Stimulated activated CD8-positive, alpha-beta memory T cell treated with anti-CD3 and anti-CD28 coated beads, Interleukin-15, amount 100 ng/mL, for 24 hours (primary cell): ENCODE measurements at places on chromosomes 3 and 15.

GRCh38 chr3:124558991-124559845, 171.0 kb upstream of the UMPS start:
- DNase-seq, result no peak

DNA sequence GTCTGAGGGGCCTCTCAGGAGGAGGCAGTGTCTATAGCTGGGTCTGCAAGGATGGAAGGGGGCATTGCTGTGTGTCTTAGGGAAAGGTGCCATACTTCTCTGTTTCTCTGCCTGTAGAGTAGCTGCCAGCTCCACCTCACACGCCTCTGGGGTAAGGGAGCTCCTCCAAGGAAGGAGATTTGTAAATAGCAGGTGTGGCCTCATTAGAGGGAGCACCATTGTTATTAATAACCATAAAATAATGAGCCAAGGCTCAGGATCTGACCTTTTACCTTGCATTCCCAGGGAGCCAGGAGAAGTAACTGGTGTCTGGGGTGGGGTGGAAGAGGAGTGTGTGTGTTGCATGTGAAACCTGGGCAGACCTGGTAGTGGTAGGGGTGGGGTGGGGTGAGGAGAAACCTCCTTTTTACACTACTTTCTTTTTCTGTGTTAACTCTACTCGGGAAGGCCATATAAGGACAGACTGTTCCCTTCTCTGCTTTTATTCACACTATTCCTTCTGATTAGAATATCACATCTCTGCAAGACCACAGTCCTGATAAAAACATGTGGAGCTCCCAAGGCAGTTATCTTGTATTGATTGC, 2.2 kb upstream of the C15orf39 start:
- no peak for DNase-seq

GRCh38 chr3:111794711-111795110, 64.4 kb upstream of the PHLDB2 start:
- DNase-seq, result no peak

GRCh38 chr3:178569826-178570225, 33.6 kb downstream of the KCNMB2 start:
- DNase-seq, result no peak

DNA sequence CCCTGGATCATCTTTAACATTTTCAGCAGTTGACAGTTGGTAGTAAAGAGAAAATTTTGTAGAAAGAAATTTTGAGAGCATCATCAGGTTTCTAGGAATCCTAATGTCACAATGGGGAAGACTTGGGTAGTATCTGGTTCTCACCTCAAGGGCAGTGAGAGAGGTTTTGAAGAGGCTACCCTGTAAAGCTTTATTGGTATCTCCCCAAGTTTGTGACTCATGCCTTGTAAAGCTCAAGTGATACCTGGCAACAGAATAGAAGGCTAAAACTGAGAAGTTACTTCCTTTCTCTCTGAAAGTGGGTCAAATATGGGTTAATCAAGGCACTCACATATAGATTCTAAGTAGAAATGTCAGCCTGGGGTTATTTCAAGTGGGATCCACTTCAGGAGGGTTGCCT, 196.4 kb downstream of the SUCNR1 start:
- DNase-seq, result no peak

DNA sequence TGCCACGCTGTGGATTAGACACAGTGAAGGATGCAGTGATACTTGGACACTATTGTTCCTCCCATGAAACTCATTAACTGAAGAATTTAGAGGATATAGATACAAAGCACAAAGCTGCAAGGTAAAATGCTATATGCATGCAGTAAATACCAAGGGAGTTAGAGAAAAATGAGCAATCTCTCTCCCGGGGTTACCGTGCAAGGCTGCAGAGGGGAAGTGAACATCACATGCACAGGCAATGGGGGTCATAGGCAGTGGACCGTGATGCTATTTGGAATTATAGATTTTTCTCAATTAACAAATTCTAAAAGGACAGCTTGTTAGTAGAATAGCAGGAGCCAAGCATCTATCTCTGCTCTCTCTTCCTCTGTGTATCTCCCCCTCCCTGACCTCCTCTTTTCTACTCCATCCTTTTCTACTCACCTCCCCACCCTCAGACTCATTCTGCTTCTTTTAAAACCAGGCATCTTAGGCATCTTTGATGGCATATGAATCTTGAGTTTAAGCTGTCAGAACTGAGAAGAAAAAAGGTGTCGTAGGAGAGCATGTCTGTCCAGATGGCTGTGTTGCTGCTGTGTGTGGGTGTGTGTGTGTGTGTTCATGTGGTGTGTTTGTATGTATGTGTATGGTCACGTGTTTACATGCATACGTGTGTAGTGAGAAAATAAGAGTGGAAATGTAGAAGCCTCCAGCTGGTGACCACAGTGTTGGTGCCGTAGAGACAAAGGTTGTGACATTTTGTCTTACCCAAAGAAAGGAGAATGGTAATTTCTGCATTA, 339.0 kb downstream of the EPHB1 start:
- no peak for DNase-seq

- no peak for DNase-seq
These were observed 682.1 kb downstream of the MECOM start for GRCh38 chr3:168981396-168981795.

DNA sequence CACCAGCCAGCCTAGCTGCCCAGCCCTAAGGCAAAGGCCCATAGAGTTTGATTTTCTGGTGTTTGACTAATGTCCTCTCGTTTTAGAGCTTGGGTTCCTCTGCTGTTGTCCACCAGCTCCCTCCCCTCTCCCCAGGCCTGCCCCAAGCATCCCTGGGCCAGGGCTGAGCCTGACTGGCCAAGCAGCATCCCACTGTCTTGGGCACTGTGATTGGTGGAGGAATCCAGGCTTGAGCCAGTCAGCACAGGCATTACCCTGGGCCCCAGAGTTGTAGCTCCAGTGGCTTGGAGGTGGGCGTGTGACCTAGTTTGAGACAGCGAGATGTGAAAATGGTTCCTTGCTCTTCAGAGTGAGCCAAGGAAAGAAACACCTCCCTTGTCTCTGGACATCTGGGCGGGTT, 155.3 kb upstream of the MEF2A start:
- no peak for DNase-seq

DNA sequence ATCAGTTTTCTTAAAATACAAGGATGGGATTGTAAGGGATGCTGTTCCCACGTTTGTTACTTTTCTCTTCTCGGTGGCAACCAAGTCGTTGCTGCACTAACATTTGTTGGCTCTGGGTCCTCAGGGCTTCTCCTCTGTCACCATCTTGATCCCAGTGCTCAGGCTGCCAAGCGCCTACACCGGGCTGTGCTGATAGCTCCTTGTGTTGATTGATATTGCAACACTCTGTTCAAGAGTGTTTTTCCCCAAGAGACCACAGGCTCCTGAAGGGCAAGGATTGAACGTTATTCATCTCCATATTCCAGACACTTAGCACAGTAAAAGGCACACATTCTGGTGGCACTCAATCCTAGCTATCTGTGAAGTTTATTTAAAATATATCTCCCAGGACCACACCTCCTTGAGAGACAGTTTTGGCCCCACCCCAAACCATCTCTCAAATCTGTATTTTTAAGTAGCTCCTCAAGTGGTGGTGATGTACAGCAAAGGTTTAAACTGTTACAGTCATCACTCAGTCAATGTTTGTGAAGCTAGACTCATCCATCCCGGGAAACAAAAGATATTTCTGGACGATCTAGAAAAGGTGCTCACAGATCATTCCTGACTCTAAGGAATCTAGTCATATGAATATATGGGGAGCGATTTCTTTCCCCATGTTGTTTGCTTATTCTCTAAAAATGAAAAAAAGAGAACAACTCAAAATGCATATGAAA, 38.5 kb upstream of the FOXP1 start:
- no peak for DNase-seq

DNA sequence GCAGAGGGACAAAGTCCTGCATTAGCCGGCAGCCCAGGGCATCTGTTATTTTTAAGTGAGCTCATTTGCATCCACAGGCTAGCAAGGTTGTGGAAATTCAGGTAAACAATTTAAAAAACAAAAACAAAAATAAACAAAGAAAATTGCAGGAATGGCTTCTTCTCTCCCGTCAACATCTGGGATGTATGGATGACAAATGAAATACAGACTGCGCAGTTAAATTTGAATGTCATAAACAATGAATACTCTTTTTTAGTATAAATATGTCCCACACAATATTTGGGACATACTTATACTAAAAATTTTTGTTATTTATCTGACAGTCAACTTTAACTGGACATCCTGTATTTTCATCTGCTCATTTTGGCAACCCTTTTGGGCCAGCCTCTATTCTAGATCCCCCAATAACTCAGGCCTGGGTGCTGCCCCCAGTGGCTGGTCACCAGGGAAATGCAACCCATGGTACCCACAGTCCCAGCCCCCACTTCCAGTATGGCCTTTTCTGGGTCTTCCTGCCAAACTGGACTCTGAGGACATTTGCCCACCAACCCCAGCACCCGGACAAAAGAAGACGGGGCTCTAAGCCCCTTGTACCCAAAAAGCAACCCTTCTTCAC, 12.7 kb downstream of the GRM2 start:
- DNase-seq, result no peak

- no peak for DNase-seq
These were observed 25.3 kb upstream of the CORO2B start for GRCh38 chr15:68553314-68553993.

DNA sequence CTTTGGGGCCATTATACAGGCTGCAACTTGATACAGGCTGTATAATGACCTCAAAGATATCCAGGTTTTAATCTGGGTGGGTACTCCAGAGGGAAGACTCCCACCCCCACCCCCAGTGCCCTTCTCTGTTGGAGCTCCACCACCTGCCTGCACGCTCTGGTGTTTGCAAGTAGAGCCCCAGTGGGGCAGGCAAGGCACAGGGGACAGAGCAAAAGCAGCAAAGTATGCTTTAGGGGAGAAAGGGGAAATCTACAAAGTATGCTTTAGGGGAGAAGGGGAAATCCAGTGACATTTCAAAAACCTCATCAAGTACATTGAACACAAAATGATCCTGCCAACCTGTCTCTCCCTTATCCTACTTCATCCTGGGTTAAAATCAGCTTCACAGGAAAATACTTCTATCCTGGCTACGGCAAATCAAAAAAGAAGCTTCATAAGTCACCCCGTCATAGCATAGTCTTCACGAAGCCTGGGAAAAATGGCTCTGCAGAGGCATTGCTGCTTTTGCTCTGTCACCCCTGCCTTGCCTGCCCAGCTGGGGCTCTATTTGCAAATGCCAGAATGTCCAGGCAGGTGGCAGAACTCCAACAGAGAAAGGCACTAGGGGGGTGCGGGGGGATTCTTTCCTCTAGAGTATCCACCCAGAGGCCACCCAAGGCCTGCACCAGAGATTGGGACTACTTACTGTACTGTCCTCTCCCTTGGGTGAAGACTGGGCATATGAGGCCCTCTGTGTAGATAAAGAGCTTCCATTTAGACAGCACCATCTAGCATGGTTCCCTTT, 60.9 kb upstream of the ATP11B start:
- DNase-seq, result no peak

DNA sequence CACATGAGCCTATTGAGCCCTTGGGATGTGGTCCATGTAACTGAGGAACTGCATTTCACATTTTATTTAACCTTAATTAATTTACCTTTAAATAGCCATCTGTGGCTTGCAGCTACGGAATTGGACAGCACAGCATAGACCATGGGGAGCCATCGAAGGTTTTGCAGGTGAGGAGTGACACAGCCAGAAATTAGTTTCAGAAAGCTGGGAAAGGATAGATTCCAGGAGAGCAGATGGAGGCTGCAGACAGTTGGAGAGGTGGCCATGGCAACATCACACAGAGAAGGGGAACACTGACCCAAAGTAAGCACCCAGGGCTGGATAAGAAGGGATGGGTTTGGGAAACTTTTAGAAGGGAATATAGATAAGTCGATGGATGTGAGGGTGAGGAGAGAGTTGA, 100.1 kb upstream of the SLC6A11 start:
- DNase-seq, result no peak

- DNase-seq, result no peak
These were observed 1.5 kb downstream of the MYL3 start for GRCh38 chr3:46861605-46862368.

- no peak for DNase-seq
These were observed 36.7 kb downstream of the MAP2K5 start for GRCh38 chr15:67579164-67579563.

DNA sequence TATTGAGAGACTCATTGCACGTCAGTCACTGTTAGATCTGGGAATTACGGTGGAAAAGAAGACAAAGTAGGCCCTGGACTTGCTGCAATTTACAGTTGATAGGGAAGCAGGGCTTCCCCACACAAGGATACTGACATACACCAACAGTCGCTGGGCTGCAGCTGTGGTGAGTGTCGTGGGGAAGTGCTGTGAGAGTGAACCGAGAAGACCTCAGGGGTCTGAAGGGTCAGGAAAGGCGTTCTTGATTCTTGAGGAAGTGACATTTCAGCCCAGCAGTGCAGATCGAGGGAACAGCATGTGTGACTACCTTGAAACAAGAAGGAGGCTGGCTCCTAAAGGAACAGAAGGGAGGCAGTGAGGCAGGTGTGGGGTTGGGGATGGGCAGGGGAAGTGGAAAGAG, 22.5 kb downstream of the MYZAP start:
- no peak for DNase-seq

GRCh38 chr3:70108546-70108945, 109.0 kb downstream of the SAMMSON start:
- no peak for DNase-seq

DNA sequence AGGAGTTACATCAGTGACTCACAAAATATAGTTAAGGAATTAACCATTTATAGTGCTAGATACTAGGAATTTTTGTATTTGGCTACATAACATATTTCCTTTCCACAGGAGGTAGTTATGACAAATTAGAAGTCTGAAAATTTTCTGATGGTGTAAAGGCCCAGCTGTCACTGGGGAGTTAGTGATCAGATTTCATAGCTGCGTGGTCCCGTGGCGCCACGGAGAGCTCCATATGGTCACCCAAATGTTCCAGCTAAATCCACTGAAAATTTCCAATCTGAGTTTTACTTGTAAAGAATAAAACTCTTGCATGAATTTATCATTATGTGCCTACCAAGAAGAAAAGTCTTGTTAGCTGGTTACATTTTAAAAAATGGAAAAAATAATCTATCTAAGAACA, 368.9 kb upstream of the PLSCR5 start:
- DNase-seq, result no peak

DNA sequence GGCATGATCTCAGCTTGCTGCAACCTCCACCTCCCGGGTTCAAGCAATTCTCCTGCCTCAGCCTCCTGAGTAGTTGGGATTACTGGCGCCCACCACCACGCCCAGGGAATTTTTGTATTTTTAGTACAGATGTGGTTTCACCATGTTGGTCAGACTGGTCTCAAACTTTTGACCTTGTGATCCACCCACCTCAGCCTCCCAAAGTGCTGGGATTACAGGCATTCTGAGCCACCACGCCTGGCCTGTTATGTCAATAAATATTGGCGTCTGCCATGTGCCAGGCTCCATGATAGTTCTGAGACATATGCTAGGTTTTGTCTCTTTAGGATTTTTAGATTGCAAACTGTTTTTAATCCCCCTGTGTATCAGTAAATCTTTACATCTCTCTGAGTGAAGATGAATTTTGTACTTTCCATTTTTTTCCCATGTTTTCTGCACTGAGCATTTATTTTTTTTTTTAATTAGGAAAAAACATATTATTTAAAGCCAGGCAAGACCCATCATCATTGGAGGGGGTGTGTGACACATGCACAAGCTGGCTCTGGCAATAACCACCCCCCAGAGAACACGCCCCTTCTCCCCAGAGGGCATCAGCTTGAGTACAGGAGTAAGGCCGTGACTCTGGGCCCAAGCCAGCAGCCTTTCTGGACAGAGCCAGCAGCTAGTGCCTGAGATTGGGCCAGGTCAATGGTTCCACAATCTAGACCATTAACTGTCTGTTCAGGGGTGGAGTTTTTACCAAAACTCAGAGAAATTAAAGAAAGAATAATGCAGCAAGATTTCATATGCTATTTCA, 51.0 kb upstream of the ATP1B3 start:
- no peak for DNase-seq

- DNase-seq, result no peak
These were observed 434.2 kb upstream of the CCDC54 start for GRCh38 chr3:106943071-106943470.

GRCh38 chr3:140448001-140448400, 229.9 kb upstream of the TRIM42 start:
- no peak for DNase-seq
